ENCODE measurements at places on chromosomes 13 and 19. TPM values are rescaled to one million over a fixed set of nuclear protein-coding genes. Genes with fewer than 3 reads are reported as not detected.

DNA sequence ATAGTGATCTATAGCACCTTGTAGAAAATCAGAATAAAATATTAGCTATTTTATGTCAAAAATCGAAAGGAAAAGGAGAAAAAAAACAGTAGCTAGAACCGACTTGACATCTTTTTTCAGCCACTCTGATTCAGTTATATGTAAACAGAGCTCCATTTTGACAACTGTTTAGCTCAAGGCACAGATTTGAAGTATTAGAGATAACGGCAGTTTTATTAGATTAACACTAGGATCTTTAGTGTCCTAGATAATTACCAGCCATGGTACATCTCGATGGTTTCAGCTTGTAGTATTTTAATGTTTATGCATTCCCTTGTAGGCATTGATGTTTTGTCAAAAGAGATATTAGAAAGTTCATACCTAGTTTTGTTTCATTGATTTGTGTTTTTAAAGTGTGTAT is 67.3 kb downstream of the PCDH17 start:
- no peak overlapping the region for H3K4me3 ChIP-seq
- no peak for DNase-seq
- H3K4me1 ChIP-seq: no peaks in the 10 kb centered on the region
- H3K27me3 ChIP-seq: no peaks in the 10 kb centered on the region
- H3K36me3 ChIP-seq: no peaks in the 10 kb centered on the region

DNA sequence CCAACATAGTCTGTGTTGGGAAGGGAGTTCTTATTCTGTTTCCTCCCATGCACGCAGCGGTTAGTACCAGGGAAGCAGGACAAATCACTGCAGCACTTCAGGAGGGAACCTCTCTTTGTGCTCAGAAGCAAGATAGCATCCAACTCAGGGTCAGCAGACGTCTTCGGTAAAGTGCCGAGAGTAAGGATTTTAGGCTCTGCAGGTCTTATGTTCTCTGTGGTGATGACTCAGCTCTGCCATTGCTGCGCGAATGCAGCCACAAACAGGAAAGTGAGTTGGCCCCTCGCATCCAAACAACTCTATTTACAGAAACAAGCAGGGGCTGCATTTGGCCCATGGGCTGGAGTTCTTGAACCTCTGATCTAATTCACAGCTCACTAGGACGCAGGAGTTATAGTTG is 122.1 kb upstream of the SPATA13 start:
- H3K36me3 ChIP-seq: no peaks in the 10 kb centered on the region
- peaks cover 33% of the 10 kb centered on the region for H3K4me1 ChIP-seq
- no peak overlapping the region for H3K4me3 ChIP-seq

GRCh38 chr13:98979012-98979660 is 1.3 kb upstream of the DOCK9 start:
- H3K4me3 ChIP-seq: no peak overlapping the region
- no peaks in the 10 kb centered on the region for H3K36me3 ChIP-seq
- no peaks in the 10 kb centered on the region for H3K27me3 ChIP-seq
- no peak for DNase-seq
- no peak overlapping the region for H3K27ac ChIP-seq

- H3K4me1 ChIP-seq: no peaks in the 10 kb centered on the region
- H3K27ac ChIP-seq: no peak overlapping the region
- DNase-seq: no peak
- no peaks in the 10 kb centered on the region for H3K27me3 ChIP-seq
Measured at GRCh38 chr13:22428188-22428828, 752.5 kb upstream of the SGCG start.

The ZSCAN18 gene
- total RNA-seq: 49.1 TPM

The MAP1S gene
- total RNA-seq: 8.9 TPM

The INSL3 gene
- not detected for total RNA-seq

Data from neural progenitor cell (in vitro differentiated cells).